Thoracic aorta (tissue), 2 donors: ENCODE measurements at places on chromosomes 2 and 18. TPM values are rescaled to one million over a fixed set of nuclear protein-coding genes. Genes with fewer than 3 reads are reported as not detected.

Gene QPCT
- 5.0 TPM for total RNA-seq

GRCh38 chr2:196149948-196150347, 21.4 kb downstream of the STK17B start:
- DNase-seq = no peak
- H3K36me3 ChIP-seq = peaks cover 8% of the 10 kb centered on the region
- no peak overlapping the region for H3K27ac ChIP-seq
- no peaks in the 10 kb centered on the region for H3K27me3 ChIP-seq

Gene LINC00305
- total RNA-seq = not detected

DNA sequence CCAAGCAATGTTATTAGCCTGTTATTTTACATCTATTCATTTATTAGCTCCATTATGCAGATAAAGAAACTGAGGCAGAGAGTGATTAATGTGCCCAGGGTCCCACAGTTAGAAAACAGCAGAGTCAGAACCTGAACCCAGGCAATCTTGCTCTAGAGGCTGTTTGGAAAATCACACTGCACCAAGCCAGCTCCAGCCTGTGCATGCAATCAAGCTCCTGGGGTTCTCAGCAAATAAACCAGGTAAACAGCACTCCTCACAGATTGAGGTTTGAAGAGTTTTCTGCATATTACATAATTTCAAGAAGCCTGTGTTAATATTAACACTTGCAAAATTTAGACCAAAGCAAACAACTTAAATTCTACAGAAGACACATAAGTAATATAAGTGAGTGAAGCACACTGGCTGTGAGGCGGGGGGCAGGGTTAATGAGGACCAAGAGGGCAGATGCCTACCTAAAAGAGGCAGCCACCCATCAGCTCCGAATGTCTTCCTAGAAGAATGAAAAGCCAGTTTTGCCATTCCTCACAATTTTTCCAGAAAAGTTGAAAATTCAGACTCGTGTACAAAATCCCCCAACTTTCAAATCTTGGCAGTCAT, 35.4 kb downstream of the CACNB4 start:
- H3K27ac ChIP-seq = no peak overlapping the region
- H3K4me3 ChIP-seq = no peak overlapping the region
- no peaks in the 10 kb centered on the region for H3K27me3 ChIP-seq
- H3K36me3 ChIP-seq = no peaks in the 10 kb centered on the region
- H3K4me1 ChIP-seq = no peaks in the 10 kb centered on the region

- no peaks in the 10 kb centered on the region for H3K36me3 ChIP-seq
- no peak overlapping the region for H3K4me3 ChIP-seq
- no peak overlapping the region for H3K27ac ChIP-seq
- no peak for DNase-seq
- no peaks in the 10 kb centered on the region for H3K4me1 ChIP-seq
- H3K27me3 ChIP-seq = no peaks in the 10 kb centered on the region
Observed at GRCh38 chr2:20168048-20168726, 56.7 kb downstream of the SDC1 start.

- no peak overlapping the region for H3K4me3 ChIP-seq
- no peaks in the 10 kb centered on the region for H3K27me3 ChIP-seq
- no peaks in the 10 kb centered on the region for H3K4me1 ChIP-seq
- DNase-seq = no peak
Observed at GRCh38 chr2:136253288-136254004, 135.5 kb upstream of the CXCR4 start.

DNA sequence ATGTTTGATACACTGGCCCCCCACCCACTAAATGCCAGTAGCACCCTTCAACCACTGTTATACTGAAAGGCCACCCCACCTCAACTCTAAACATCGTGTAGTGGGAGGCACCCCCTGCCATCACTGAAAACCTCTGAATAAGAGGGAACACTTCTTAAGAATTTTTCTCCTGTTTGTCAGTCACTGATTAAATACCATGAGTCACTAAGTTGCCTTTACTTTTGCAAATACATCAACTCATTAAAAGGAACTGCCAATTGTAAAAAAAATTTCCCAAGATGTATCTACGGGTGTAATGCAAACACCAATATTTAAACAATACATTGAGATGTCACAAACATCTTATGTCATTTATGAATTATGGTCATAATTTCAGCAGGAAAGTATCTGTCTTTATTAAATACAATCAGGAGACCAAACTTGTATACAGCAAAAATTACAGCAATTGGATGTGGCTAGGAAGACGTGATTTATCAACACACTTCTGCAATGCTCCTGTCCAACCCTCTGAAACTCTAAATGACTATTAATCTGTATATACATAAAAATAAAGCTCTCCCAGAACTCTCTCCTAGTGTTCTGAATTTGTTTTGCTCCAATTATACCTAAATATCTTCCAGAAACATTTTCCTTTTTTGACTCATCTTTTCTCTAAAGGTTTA, 144.1 kb upstream of the STK17B start:
- no peak overlapping the region for H3K4me3 ChIP-seq
- no peak overlapping the region for H3K27ac ChIP-seq
- DNase-seq = no peak

- H3K36me3 ChIP-seq = no peaks in the 10 kb centered on the region
- no peaks in the 10 kb centered on the region for H3K27me3 ChIP-seq
- H3K4me3 ChIP-seq = no peak overlapping the region
- no peaks in the 10 kb centered on the region for H3K4me1 ChIP-seq
Observed at GRCh38 chr18:51337406-51337805, 139.9 kb upstream of the MEX3C start.
